ENCODE measurements at places on chromosomes 2 and 18. TPM values are rescaled to one million over a fixed set of nuclear protein-coding genes. Genes with fewer than 3 reads are reported as not detected.

Gene C2orf15
- 1.9 TPM for total RNA-seq

Gene CXCR2
- total RNA-seq: 0.48 TPM

Gene TDRD15
- 0.13 TPM for total RNA-seq

Gene ZNF385B
- not detected for total RNA-seq

Gene TCF4
- total RNA-seq: 1.3 TPM

Gene TRIB2
- 17.3 TPM for total RNA-seq

Gene FLACC1
- 1.1 TPM for total RNA-seq

Gene BOLL
- not detected for total RNA-seq

Gene ASAP2
- total RNA-seq: 0.17 TPM

Gene KLHL29
- 0.26 TPM for total RNA-seq
